ENCODE measurements at places on chromosomes 1 and 21. TPM values are rescaled to one million over a fixed set of nuclear protein-coding genes. Genes with fewer than 3 reads are reported as not detected.
A peak's percentile ranks its signal among the peaks of the same experiment; 100 is the strongest.

DNA sequence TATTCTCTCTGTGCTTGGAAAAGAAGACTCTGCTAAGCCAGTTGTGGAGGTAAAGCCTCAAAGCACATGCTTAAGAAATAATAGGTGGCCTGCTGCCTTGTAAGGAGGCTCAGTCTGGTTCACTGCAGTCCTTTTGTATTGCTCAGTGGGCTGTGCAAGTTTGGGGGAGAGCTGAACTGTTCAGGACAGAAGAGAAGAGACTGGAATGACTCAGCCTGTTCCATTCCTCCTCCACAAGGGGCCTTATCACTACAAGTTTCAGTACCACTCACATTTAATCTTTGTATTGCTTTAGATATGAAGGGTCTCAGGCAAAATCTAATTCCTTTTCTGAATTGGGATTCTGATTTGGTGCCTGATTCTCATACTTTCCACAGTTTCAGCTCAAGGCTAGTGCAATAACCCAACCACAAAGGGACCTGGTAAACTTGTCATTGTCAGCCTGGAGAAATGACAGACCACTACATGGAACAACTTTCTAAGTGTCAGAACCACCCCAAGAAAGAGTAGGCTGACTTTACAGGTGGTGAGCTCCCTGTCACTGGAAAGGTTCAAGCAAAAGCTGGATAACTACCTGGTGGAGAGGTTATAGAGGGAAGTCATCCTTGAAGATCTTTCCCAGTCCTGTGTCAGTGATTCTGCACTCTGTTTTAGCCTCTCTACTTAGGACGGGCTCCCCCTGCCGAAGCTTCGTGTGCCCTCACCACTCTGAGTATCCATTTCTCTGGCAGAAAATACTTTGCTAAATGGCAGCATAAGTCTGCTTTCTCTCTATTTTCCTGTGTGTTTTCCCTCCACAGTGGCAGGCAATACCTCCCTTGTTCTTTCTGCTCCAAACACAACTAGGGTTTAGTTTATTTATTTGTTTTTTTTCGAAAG lies 162.9 kb upstream of the GJB5 start:
- no peaks in the 10 kb centered on the region for H3K4me1 ChIP-seq
- no peaks in the 10 kb centered on the region for H3K27me3 ChIP-seq
- H3K4me3 ChIP-seq = no peak overlapping the region
- no peak overlapping the region for H3K27ac ChIP-seq
- DNase-seq = no peak
- H3K36me3 ChIP-seq = no peaks in the 10 kb centered on the region

GRCh38 chr1:186683652-186684410 lies 3.6 kb upstream of the PTGS2 start:
- H3K36me3 ChIP-seq = no peaks in the 10 kb centered on the region
- no peak for DNase-seq
- no peak overlapping the region for H3K4me3 ChIP-seq
- H3K4me1 ChIP-seq = peaks cover 16% of the 10 kb centered on the region
- H3K27me3 ChIP-seq = no peaks in the 10 kb centered on the region

GRCh38 chr1:211915924-211916323 lies 85.4 kb upstream of the LPGAT1 start:
- no peaks in the 10 kb centered on the region for H3K36me3 ChIP-seq
- no peaks in the 10 kb centered on the region for H3K4me1 ChIP-seq
- no peak for DNase-seq
- no peaks in the 10 kb centered on the region for H3K27me3 ChIP-seq
- no peak overlapping the region for H3K4me3 ChIP-seq

GRCh38 chr1:43270421-43271095 lies 775 bp downstream of the TMEM125 start:
- H3K36me3 ChIP-seq = no peaks in the 10 kb centered on the region
- DNase-seq = peak; percentile 81
- H3K4me1 ChIP-seq = peaks cover 17% of the 10 kb centered on the region

Gene KCND3
- total RNA-seq = 12.1 TPM

GRCh38 chr1:221594576-221594975 lies 147.3 kb downstream of the DUSP10 start:
- H3K27ac ChIP-seq = no peak overlapping the region
- H3K36me3 ChIP-seq = no peaks in the 10 kb centered on the region
- no peak overlapping the region for H3K4me3 ChIP-seq
- H3K27me3 ChIP-seq = no peaks in the 10 kb centered on the region
- H3K4me1 ChIP-seq = no peaks in the 10 kb centered on the region
- peak; percentile 38 for DNase-seq

DNA sequence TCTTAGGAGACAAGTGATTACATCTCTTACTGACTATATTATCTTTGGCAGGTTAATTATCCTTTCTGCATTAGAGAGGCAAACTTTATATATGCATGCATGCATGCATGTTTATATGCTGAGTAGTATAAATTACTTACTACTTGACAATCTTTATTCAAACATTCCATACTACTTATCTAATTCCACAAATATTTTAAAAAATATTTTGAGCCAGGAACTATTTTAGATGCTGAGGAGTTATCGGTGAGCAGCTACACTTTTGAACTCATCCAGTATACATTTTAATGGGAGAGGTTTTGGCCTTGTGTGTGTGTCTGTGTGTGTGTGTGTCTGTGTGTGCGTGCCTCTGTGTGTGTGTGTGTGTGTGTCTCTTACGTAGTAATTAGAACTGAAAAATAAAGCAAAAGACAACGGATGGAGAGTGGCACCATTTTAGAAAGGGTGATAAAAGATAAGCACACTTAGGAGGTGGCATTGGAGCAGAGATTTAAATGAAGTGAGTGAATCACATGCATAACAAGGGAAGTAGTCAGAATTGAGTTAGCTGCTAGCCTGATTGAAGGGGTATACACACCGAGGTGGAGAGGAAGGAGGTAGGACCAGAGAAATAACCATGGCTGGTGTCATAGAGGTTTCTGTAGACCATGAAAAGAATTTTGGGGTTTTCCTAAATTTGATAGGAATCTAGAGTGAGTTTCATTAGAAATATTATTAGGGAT lies 1488.4 kb downstream of the MRPL39 start:
- no peaks in the 10 kb centered on the region for H3K36me3 ChIP-seq
- DNase-seq = no peak

Gene OR2AK2
- total RNA-seq = not detected

- H3K27me3 ChIP-seq = no peaks in the 10 kb centered on the region
- no peaks in the 10 kb centered on the region for H3K36me3 ChIP-seq
- no peak for DNase-seq
- peaks cover 16% of the 10 kb centered on the region for H3K4me1 ChIP-seq
These were observed 122.8 kb upstream of the IPO9 start for GRCh38 chr1:201706109-201706508.

DNA sequence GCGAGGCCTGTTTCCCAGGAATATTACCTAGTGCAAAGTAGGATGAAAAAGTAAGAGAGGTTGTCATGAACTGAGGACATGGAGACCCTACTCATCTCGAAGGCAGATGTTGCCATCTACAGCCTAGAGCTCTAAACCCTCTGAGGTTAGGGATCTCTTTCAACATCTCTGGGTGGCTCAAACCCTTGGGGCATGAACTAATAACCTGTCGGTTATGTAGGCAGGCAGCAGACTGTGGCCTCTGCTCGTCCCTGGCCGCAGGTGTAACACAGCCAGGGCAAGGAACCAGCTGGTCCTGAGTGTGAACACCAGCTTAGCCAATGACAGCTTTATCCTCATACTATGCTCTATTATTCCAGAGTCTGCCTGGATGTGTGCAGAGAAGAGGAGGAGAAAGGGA lies 13.2 kb downstream of the CAPZB start:
- no peak for DNase-seq
- no peak overlapping the region for H3K4me3 ChIP-seq
- no peaks in the 10 kb centered on the region for H3K27me3 ChIP-seq
- peak overlapping the region; percentile 49 for H3K27ac ChIP-seq

- DNase-seq = no peak
- H3K36me3 ChIP-seq = no peaks in the 10 kb centered on the region
- H3K4me3 ChIP-seq = no peak overlapping the region
- peak overlapping the region; percentile 11 for H3K27ac ChIP-seq
- peaks cover 1% of the 10 kb centered on the region for H3K27me3 ChIP-seq
These were observed 425 bp upstream of the TADA1 start for GRCh38 chr1:166876540-166876838.

- H3K27ac ChIP-seq = no peak overlapping the region
- peaks cover 6% of the 10 kb centered on the region for H3K4me1 ChIP-seq
- H3K4me3 ChIP-seq = no peak overlapping the region
- no peak for DNase-seq
- no peaks in the 10 kb centered on the region for H3K27me3 ChIP-seq
- H3K36me3 ChIP-seq = peaks cover 2% of the 10 kb centered on the region
These were observed 112.9 kb downstream of the APP start for GRCh38 chr21:26057477-26058170.

DNA sequence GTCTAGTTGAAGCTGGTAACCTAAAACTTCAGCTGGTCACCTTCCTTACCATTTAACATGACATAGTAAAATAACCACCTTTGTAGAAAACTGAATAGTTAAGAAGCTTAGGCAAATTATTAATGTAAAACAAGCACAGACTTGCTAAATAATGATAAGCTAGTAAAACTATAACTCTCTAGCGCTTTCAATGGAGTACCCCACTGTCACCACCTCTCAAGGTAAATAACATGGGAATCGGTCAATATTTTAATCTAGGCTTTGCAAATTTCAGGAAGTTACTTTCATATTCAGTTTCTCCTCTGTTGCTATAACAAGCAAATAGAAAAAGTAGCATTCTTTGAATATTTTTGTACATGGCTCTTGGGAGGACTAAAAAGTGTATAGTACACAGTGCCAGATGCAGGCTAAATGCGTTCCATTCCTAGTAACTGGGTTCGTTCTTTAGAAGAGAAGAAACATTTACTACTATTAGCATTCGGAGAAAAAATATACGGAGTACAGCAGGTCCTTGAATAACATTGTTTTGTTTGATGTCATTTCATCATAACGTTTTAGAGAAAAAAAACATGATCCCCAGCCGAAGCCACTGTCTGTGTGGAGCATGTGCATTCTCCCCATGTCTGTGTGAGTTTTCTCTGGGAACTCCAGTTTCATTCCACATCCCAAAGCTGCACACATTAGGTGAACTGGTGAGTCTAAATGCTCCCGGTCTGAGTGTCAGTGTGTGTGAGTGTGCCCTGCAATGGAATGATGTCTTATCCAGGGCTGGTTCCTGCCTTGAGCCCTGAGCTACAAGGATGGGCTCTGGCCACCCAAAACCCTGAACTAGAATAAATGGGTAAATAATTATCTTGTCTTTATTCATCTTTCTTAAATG lies 52.5 kb downstream of the EPRS1 start:
- no peak for DNase-seq
- H3K4me3 ChIP-seq = no peak overlapping the region
- H3K4me1 ChIP-seq = no peaks in the 10 kb centered on the region
- H3K36me3 ChIP-seq = peaks cover 7% of the 10 kb centered on the region
- H3K27me3 ChIP-seq = no peaks in the 10 kb centered on the region

- H3K4me1 ChIP-seq = no peaks in the 10 kb centered on the region
- H3K36me3 ChIP-seq = peaks cover 2% of the 10 kb centered on the region
- H3K27ac ChIP-seq = no peak overlapping the region
- peaks cover 6% of the 10 kb centered on the region for H3K27me3 ChIP-seq
These were observed 4.2 kb downstream of the GJA4 start for GRCh38 chr1:34796990-34797389.

- H3K4me3 ChIP-seq = no peak overlapping the region
- no peak overlapping the region for H3K27ac ChIP-seq
- H3K4me1 ChIP-seq = peaks cover 4% of the 10 kb centered on the region
- H3K27me3 ChIP-seq = no peaks in the 10 kb centered on the region
- no peaks in the 10 kb centered on the region for H3K36me3 ChIP-seq
These were observed 25.5 kb upstream of the TNFRSF1B start for GRCh38 chr1:12141163-12141850.

Gene KCNJ15
- 79.1 TPM for total RNA-seq

Gene CRP
- total RNA-seq = not detected

DNA sequence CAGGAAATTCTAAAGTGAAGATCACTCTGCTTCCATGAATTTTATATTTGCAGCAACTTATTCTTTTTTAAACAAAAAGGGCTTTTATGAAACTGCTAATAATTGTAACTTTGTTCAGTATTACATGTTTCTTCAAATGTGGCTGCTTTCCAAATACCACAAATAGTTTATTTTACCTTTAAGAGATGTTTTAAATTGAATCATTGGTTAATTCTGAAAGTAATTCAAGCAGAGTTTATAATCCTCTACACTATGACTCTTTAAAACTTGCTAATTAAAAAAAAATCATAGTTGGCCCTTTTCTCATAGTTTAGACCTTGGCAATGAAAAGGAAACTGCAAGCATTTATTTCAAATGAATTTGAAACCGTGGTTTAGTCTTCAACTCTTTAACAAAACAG lies 59.6 kb downstream of the SDCCAG8 start:
- H3K27me3 ChIP-seq = no peaks in the 10 kb centered on the region
- no peak overlapping the region for H3K4me3 ChIP-seq
- no peak overlapping the region for H3K27ac ChIP-seq
- peaks cover 13% of the 10 kb centered on the region for H3K36me3 ChIP-seq

DNA sequence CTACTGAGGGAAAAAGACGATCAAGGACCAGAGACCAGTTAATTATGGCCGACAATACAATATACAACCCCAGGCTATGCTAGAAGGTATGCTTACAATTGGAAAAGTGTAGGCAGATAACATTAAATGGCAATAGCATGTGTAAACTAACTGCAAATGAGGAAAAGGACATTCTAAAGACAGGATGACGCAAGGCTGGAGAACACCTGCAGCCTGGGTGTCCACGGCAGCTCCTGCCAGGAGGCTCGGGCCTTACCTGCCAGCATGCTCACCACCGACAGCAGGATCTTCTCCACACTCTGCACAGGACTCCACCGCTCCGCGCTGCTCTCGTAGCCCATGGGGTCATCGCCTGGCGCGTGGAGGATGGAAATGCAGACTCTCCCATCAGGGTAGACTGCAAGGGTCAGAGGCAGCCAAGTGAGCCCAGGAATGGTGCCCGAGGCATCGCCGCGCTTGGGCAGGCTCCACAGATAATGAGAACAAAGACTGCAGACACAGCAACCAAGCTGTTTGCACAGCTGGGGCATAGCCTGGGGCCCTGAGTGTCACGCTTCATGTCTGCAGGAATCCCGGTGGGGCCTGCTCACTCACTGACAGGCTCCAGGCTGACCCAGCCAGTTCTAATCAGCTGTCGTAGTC lies 28.2 kb downstream of the UBE2G2 start:
- no peaks in the 10 kb centered on the region for H3K27me3 ChIP-seq
- H3K36me3 ChIP-seq = peaks cover 20% of the 10 kb centered on the region
- no peak for DNase-seq
- H3K4me1 ChIP-seq = no peaks in the 10 kb centered on the region

DNA sequence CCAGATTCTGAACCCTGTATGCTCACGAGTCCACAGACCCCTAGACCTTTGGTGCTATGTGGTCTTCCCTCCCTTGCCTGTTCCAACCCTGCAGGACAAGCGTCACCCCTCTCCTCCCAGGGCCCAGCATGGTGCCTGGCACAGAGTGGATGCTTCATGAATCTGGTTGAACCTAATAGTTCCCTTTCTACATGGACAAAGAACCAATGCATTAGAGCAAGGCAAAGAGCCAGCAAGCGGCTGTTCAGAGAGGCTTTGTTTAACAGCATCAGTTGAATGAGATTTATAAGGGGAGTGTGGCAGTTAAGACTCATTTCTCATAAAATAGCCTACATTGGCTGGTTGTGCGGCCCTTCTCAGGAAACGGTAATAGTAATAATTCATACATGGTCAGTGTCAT lies 14.9 kb downstream of the SLC26A9 start:
- no peaks in the 10 kb centered on the region for H3K4me1 ChIP-seq
- no peaks in the 10 kb centered on the region for H3K27me3 ChIP-seq
- H3K4me3 ChIP-seq = no peak overlapping the region
- no peak overlapping the region for H3K27ac ChIP-seq
- no peaks in the 10 kb centered on the region for H3K36me3 ChIP-seq
- no peak for DNase-seq
